Stimulated activated CD4-positive, alpha-beta T cell treated with anti-CD3 and anti-CD28 coated beads, Interleukin-4, amount 100 ng/mL, for 1 hour (primary cell): ENCODE measurements at places on chromosomes 2 and 18.
A peak's percentile ranks its signal among the peaks of the same experiment; 100 is the strongest.

DNA sequence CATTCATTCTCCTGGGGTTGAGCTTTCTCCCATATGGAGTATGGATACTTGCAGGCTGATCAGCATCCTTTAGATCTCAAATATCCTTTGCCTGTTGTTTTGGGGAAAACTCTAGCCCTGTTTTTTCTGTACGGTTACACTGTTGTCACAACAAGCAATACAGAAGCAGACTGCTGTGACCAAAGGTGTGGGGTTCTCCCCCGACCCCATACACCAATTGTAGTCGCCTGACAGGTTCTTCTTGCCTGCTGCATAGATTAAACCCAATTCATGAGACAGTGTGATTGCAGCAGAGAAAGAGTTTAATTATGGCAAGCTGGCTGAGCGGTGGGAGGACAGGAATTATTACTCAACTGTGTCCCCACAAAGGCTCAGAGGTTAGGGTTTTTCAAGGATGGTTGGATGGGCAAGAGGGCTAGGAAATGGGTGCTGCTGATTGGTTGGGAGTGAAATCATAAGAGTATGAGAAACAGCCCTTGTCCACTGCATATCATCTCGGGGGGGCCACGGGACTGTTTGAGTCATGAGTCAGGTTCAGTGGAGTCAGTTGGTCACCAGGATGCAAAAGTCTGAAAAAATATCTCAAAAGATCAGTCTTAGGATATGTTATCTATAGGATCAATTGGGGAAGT, 40.6 kb downstream of the ITGB1BP1 start:
- no peak for DNase-seq

DNA sequence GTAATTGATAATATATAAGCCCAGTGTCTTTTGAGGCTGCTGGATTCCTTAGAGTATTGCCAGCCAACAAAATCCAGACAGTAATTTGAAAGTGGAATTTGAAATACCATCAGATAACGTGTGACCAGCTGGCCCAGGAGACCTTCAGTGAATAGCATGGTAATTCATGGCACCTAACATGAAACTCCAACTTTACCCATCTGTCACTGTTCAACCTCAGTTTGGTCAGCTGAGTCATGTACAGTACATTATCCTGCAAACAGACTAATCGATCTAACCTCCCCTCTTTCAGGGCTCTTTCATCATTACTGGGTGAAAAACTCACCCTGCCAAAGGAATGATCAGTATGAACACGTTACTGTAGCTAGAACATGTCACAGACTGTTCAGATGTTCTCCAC, 230.6 kb downstream of the DOK6 start:
- DNase-seq, result no peak

DNA sequence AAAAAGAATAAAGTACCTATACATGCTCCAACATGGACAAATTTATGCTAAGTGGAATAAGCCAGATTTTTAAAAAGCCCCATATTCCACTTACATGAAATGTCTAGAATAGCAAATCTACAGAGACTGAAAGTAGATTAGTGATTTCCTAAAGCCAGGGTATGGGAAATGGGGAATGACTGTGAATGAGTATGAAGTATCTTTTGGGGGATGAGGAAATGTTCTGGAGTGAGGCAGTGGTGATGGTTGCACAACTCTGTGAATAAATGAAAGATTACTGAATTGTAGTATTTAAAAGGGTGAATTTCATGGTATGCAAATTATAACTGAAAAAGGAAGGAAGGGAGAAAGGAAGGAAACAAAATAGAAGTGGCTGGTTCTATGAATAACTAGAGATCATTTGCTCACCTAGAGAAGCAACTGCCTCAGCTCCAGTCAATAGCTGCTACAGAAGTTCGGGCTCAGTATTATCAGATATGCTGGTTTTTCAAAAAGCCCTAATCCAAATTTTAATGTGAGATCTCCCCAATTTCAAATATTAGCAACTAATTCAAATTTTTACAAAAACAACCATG, 39.3 kb downstream of the MAP3K2 start:
- DNase-seq, result no peak

- peak; percentile 44 for DNase-seq
These were observed 1.1 kb downstream of the IGFBP5 start for GRCh38 chr2:216694082-216694825.

DNA sequence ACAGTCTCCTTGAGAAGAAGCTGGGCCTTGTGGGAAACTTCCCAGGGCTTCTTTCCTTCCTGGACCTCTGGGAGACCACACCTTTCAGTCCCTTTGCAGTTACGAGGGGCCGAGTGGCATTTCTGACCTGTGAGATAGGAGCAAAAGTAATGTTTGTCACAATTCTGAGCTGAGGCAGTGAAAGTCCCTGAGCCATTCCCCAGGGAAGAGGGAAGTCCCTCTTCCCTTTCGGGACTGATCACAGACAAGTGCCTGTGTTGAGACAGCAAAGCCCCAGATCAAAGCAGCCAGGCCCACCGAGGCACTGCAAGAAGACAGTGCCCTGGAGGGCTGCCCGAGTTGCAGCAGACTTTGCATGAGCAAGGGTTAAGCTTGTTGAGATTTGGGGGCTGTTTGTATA, 41.9 kb downstream of the RHOB start:
- DNase-seq, result no peak

DNA sequence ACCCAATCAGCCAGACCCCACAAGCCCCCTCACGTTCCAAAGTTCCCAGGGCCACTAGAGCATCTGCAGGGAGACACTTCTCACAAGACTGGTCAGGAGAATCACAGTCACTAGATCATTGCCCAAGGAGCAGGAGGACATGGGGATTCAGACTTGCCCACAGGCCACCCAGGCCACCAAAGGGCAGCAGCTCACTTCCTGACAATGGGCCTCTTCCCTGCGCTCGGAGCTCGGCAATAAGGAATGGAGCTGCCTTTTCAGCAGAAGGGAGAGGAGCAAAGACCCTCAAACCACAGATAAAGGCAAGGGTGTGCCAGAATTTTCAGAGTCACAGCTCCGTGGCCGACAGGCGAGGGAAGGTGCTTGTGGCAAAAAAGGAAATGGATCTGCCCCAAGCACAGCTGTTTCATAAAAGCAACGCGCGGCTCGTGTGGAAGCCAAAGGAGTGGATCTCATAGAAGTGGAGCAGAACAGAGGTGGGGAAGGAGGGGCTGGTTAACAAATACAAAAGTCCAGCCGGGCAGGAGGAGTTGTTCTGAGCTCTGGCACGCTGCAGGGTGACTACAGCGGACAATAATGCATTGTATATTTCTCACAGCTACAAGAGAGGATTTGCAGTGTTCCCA, 72.1 kb downstream of the EDAR start:
- DNase-seq, result no peak

- no peak for DNase-seq
These were observed 36.3 kb downstream of the ARHGEF33 start for GRCh38 chr2:38925982-38926381.

DNA sequence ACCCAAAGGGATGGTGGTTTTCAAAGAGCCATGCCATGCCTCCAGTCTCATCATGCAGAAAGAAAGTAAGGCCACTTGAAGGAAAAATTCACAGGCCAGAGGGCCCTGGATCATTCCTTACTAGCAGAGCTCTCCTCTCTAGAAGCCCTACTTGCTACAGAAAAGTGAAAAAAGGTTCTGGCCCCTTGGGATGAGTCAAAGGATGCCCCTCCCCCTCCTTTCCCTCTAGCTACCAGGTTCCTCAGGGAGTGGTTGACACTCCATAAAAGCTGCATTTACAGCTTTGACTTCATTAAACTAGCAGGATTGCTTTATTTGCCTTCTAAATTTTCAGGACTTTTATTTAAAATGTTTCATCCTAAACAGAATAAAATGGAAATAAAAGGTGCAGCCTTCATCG, 21.2 kb downstream of the OSR1 start:
- DNase-seq, result no peak

- no peak for DNase-seq
These were observed 405.3 kb downstream of the LPIN1 start for GRCh38 chr2:12151716-12152115.

GRCh38 chr2:188272121-188272520, 19.6 kb upstream of the GULP1 start:
- no peak for DNase-seq

DNA sequence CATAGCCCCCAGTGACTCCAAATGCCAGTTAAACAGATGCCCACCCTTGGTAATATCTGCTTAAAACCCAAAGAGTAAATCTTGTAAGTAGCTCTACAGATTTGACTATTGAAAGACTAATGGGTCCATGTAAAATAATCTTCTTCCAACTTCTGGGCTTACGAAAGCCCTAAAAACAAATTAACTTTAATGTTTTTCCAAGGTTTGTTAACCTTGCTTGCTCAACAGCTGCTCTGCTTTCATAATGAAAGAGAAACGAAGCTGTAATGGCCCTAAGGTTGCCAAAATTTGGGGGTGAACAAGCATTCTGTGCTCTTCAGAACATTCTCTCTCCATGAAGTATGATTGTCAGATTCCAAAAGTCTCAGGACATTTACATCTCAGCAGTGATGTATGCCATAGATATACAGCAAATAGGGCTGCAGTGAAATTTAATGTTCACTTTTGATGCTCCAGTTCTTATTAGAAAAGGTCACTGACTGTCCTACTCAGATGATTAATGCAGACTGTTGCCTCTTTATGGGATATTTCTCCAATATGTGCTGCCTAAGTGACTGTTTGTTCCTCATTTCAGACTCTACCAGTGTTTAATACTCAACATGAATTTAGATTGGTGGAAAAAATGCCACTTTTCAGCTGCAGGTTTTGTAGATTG, 436.3 kb upstream of the CHST9 start:
- no peak for DNase-seq

GRCh38 chr18:35362531-35362930, 14.6 kb downstream of the ZNF396 start:
- DNase-seq, result no peak
